Activated CD4-positive, alpha-beta T cell treated with anti-CD3 and anti-CD28 coated beads, Interleukin-2, Interleukin-6, amounts not matched to agents 100 ng/mL and 50 ng/mL, durations not matched to agents 16 hours and 8 hours (primary cell): ENCODE measurements at places on chromosomes 11 and 22.
A peak's percentile ranks its signal among the peaks of the same experiment; 100 is the strongest.

- peak; percentile 72 for DNase-seq
These were observed 663.7 kb upstream of the B3GAT1 start for GRCh38 chr11:135075740-135076139.

GRCh38 chr22:26426924-26427323 lies 2.1 kb upstream of the ASPHD2 start:
- DNase-seq = no peak

GRCh38 chr11:115919341-115920091 lies 415.3 kb upstream of the CADM1 start:
- DNase-seq = peak; percentile 83

DNA sequence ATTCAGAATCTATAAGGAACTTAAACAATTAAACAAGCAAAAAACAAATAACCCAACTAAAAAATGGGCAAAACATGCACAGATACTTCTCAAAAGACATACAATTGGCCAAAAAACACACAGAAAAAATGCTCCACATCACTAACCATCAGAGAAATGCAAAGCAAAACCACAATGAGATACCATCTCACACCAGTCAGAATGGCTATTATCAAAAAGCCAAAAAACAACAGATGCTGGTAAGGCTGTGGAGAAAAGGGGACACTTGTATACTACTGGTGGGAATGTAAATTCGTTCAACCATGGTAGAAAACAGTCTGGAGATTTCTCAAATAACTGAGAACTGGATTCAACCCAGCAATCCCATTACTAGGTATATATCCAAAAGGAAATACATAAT lies 24.8 kb downstream of the ENTHD1 start:
- no peak for DNase-seq

GRCh38 chr11:12222055-12222792 lies 111.8 kb downstream of the MICAL2 start:
- DNase-seq = no peak
